ENCODE measurements at places on chromosomes 2 and 18.

DNA sequence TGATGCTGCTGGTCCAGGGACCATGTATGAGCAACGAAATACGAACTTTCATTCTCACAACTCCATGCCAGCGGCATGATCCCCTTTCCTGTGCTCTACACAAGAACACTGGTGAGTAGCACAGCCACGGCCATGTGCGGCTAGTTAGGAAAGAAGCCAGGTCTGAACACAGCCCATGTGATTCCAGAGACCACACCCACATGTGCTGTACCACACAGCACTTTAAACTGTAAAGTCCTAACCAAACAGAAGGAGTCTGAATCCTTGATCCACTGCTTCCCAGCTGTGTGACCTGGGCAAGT lies 33.0 kb upstream of the ACAA2 start:
- DNase-seq, result peak; percentile 49

DNA sequence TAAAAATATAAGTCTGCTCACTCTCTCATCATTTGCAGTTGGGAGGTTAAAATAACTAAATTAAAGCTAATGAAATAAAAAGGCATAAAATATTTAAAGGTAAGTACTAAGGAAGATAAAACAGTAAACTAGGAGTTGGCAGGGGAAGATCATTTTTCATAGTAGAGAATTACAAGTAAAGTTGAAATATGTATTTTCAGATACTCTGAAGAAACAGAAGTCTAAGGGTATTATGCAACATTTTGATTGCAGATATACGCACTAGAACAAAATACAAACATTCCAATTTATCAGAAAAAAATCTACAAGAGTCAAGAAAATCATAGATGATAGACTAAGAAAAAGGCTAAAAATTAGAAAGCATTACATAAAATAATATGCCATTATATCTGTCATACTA lies 167.6 kb upstream of the CTAGE1 start:
- no peak for DNase-seq

- no peak for DNase-seq
These were observed 223.8 kb downstream of the RIT2 start for GRCh38 chr18:42891705-42892104.

DNA sequence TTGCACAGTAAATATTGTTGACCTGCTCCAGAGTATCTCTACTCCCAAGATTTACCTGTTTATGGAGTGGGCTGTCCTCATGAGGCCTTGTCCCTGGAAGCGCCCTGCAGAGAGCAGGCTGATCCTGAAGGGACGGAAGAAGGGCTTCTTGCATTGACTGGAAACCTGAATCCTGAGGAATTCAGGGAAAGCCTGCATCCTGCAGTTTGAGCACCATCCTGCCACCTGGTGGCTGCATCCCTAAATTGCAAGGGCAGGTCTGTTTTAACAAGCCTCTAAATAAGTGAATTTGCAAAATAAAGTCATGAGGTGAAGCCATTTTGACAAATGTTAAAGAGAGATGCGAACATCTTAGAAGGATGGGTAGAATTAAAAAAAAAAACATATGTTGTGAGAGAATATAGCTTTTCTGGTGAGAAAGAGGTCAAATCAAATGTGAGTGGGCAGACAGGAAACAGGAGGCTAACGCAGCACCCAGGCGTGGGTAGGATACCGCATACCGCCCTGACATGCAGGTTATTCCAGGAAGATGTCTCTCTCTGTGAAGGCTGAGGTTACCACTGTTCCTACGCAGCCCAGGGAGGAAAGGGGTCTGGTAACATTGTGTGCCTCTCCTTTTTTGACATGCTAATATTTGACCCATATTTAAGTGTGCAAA lies 754.9 kb downstream of the RNF144A start:
- no peak for DNase-seq

DNA sequence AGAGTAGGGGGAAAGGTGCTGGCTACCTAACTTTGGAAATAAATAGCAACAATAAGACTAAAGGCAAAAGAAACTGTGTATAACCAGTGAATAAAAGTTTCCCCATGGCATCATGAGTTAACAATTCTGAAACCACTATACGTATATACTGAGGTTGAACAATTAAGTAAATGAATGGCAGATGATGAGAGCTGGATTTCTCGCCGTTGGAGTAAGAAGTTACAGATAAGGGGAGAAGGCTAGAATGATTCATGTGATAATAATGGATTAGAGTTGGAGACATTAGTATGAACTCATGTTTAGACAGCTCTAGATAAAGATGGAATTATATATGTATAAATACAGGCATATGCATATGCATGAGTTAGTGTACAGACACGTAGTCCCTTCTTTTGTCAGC lies 152.7 kb downstream of the UBR3 start:
- DNase-seq, result no peak

GRCh38 chr2:152335016-152335725 lies at the start of gene FMNL2:
FMNL2 (plus strand) TSS chr2:152335174.
- peak; percentile 94 for DNase-seq

DNA sequence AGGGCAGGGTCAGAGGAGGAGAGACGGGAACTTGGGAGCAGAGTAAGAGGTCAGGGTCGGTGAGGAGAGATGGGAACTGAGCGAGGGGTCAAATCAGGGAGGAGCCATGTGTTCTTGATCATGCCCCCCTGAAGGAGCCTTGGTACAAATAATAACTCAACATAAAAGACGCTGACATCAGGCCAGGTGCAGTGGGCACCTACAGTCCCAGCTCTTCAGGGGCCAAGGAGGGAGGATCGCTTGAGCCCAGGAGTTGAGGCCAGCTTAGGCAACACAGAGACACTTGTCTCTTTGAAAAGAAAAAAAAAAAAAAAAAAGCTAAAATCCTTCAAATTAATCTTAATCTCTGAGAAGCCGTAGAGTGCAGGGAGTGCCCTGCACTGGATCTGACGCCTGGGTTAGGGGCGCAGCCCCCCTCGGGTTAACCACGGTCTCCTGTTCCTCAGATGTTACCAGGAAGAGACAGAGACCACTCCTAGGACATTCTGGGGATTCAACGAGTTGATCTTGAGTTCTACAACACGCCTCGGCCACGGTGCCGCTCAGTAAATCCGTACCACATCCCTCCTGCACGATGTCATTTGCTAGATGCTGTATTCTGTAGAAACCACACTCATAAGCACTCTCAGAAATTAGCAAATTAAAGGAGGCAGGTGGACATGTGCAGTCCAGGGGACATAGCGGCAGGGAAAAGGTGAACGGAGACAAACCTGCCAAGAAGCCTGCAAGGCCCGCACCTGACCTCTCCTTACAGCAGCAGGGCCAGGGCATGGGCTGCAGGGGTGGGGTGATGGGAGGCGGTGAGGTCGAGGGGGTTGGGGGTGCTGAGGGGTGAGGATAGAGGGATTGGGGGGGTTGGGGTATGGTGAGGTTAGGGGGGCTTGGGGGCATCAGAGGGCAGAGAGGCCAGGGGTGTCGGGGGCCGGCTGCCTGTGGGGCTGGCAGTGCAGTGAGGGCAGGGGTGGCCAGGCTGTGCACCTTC lies 29.2 kb downstream of the SLC66A2 start:
- no peak for DNase-seq

- DNase-seq, result peak; percentile 68
These were observed 1.6 kb downstream of the CRIM1 start for GRCh38 chr2:36356990-36357846.

GRCh38 chr2:141440072-141440635 lies 690.7 kb downstream of the LRP1B start:
- no peak for DNase-seq

- DNase-seq, result peak; percentile 43
These were observed 82.0 kb downstream of the SMAD7 start for GRCh38 chr18:48868468-48869466.

DNA sequence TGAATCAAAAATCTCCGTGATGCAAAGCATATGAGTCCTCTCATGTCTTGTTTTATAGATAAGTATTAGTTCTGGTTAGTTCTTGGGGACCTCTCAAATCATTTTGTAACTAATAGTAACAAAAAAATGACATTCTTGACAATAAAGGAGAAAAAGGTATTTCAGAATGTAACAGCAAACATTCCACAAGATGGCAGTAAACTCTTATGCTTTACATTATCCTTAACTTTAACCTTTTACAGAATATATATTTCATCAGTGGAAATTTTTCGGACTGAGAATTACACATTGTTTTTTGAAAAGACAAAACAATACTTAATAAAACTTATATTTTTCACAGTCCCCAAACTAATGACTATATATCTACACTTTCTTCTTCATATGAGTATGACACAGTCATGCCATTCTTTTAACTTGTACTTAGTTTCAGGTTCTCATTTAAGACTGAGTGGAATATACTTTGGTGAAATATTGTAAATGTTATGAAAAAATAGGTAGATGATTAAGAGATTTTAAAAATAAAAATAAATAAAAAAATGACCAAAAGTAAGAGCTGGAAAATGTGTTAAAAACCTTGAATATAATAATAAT lies 142.9 kb upstream of the NXPH2 start:
- DNase-seq, result no peak

Data from femur (tissue), 1 donor.